ENCODE measurements at places on chromosomes 16 and 17. TPM values are rescaled to one million over a fixed set of nuclear protein-coding genes. Genes with fewer than 3 reads are reported as not detected.
A peak's percentile ranks its signal among the peaks of the same experiment; 100 is the strongest.

- no peak overlapping the region for H3K27ac ChIP-seq
- no peaks in the 10 kb centered on the region for H3K4me1 ChIP-seq
- peaks cover 3% of the 10 kb centered on the region for H3K27me3 ChIP-seq
- no peaks in the 10 kb centered on the region for H3K36me3 ChIP-seq
- DNase-seq = no peak
Observed at GRCh38 chr16:66470556-66470955, 43.5 kb downstream of the BEAN1 start.

DNA sequence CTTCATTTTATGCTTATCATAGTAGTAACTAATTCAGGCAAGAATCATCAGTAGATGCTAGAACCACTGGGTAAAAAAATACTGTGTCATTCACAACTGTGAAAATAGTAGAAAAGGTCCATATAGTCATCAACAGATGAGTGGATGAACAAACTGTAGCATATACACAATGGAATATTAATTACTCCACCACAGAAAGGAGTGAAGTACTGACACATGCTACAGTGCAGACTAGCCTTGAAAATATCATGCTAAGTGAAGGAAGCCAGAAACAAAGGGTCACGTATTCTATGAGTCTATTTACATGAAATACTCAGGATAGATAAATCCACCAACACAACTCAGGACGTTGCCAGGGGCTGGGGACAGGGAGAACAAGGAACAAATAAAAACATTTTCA is 13.3 kb downstream of the USP22 start:
- no peaks in the 10 kb centered on the region for H3K4me1 ChIP-seq
- no peaks in the 10 kb centered on the region for H3K27me3 ChIP-seq
- no peak overlapping the region for H3K27ac ChIP-seq
- H3K4me3 ChIP-seq = no peak overlapping the region
- no peak for DNase-seq

DNA sequence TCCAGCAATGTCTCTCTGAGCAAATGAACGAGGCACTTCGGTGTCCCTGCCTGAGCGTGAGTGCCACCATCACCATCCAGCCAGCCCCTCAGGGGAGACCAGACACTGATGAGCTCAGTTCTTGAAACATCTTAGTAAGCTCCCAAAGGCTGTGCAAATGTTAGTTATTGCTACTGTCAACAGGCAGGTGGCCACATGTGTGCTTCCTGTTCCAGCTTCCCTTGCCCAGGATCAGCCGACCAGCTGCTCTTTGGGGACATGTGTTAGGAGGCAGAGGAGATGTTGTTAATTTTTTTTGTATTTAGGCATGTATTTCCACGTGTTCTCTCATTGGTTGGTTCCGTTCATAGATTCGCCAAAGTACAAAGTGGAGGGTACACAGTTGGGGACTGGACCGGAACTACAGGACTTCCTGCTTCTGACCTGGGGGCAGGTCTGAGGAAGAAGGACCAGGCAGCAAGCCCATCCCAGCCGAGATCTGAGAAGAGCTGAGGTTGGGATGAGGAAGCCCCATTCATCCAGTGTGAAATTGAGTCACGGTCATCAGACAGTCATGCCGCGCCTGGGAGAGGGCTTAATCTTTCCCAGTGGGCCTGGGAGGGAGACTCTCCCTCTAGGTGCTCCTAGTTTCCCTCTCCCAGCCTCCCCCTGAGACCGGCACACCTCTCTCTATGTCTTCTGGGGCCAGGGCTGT is 3.8 kb downstream of the TTYH2 start:
- DNase-seq = no peak
- H3K4me3 ChIP-seq = no peak overlapping the region
- H3K27me3 ChIP-seq = no peaks in the 10 kb centered on the region
- no peak overlapping the region for H3K27ac ChIP-seq
- H3K4me1 ChIP-seq = peaks cover 11% of the 10 kb centered on the region

DNA sequence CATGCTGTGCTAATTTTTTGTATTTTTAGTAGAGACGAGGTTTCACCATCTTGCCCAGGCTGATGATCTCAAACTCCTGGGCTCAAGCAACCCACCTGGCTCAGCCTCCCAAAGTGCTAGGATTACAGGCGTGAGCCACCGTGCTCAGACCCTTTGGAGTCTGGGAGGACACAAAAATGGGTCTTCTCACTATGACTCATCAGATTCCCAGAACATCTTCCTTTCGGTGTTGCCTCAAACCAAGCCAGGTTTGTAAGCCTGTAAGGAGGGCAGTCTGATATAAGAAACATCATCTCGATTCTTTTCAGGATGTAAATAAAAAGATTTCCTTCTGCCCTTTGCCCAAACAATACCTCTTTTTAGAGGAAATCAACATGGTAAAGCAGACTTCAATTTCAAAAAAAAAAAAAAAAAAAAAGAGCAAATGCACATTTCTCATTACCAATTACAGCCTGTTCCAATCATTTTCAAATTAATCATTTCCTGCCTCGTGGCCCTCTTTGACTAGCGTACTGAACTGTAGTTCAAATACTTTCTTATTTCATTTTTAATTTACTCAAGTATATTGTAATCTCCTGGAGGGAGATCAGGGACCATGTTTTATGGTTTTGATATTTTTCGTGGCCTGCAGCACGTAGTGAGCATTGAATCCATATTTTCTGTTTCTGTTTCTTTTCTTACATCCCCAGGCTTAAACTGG is 409.6 kb downstream of the GRIN2A start:
- no peaks in the 10 kb centered on the region for H3K4me1 ChIP-seq
- H3K27ac ChIP-seq = no peak overlapping the region
- no peaks in the 10 kb centered on the region for H3K36me3 ChIP-seq
- DNase-seq = no peak
- H3K4me3 ChIP-seq = no peak overlapping the region

DNA sequence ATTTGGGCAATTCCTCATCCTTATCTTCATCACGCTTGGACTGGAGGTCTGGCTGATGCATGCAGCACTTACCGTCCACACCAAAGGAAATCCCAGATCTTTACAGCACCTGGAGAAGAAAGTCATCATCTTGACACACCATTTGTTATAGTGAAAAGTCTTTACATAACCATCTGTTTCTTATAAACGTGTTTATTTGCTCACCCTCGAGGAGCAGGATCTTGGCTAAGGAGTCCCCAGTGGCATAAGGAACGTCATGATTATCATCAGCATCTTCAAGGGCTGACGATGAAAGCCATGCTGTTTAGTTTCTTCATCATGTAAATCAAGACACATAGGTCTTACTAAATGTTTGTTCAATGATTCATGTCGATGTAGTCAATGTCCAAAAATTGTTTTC is 248.8 kb upstream of the ELAC2 start:
- H3K27ac ChIP-seq = no peak overlapping the region
- H3K4me1 ChIP-seq = 0 out of 2 replicates have a peak, but pooled peaks cover 4% of the 10 kb centered on the region
- H3K4me3 ChIP-seq = no peak overlapping the region
- peak; percentile 1 for DNase-seq
- H3K36me3 ChIP-seq = no peaks in the 10 kb centered on the region

DNA sequence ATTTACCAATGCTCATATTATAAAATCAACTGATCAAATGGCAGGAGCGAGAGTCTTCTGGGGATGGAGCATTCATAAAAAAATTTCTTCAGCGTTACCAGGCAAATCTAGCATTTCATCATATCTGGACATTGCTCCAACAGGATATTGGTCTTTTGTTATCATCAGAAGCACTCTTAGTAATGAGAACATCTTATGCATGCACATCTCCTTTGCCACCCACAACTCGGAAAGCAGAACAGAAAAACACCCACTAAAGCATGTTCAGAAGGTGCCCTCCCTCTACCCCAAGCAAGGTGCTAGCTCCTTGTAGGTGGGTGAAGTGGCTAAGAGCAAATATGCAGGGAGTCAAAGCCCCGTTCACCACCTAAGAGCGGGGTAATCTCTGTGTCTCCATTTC is 18.9 kb downstream of the ARHGAP17 start:
- H3K27me3 ChIP-seq = no peaks in the 10 kb centered on the region
- H3K4me3 ChIP-seq = no peak overlapping the region
- H3K27ac ChIP-seq = no peak overlapping the region

GRCh38 chr16:50841081-50841886 is 99.4 kb downstream of the CYLD start:
- no peaks in the 10 kb centered on the region for H3K4me1 ChIP-seq
- no peaks in the 10 kb centered on the region for H3K27me3 ChIP-seq
- no peak overlapping the region for H3K4me3 ChIP-seq

Gene EXOC3L1
- total RNA-seq = 0.72 TPM
